ENCODE measurements at places on chromosomes 13 and 19.

DNA sequence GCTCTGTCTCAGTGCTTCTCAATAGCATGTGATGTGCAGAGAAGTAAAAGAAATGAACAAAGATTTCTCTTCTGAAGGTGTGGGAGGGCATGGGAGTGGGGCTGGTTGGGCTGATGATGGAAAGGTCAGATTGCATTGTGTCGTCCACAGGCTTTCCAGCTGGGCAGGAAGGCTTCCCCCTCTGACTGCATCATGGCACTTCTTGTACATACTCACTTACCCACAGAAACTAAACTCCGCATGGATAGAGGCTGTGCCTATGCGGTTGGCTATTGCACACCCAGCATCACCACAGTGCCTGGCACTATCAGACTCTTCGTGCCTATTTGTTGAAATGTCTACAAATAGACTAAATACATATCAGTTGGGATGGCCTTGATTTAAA lies 24.4 kb upstream of the TNFSF11 start:
- DNase-seq = no peak

- peak; percentile 96 for DNase-seq
These were observed 10.1 kb downstream of the NOSIP start for GRCh38 chr19:49570138-49570856.

GRCh38 chr19:16441661-16442162 lies 30.1 kb downstream of the EPS15L1 start:
- DNase-seq = peak; percentile 74

GRCh38 chr19:12774588-12775555 lies at the start of gene HOOK2:
Gene HOOK2 (minus strand): TSS chr19:12775552. CDS start chr19:12775449, 103 bp downstream.
- no peak for DNase-seq

- no peak for DNase-seq
These were observed 9.2 kb downstream of the CTU1 start for GRCh38 chr19:51099047-51099382.

GRCh38 chr19:57802269-57802668 lies 12.4 kb downstream of the ZNF552 start:
- peak; percentile 15 for DNase-seq
